ENCODE measurements at places on chromosomes 4 and X. TPM values are rescaled to one million over a fixed set of nuclear protein-coding genes. Genes with fewer than 3 reads are reported as not detected.
A peak's percentile ranks its signal among the peaks of the same experiment; 100 is the strongest.

CPLX1 gene
- total RNA-seq: 1.1 TPM

HSFX3 gene
- total RNA-seq: not detected

SASH3 gene
- total RNA-seq: 31.0 TPM

DNA sequence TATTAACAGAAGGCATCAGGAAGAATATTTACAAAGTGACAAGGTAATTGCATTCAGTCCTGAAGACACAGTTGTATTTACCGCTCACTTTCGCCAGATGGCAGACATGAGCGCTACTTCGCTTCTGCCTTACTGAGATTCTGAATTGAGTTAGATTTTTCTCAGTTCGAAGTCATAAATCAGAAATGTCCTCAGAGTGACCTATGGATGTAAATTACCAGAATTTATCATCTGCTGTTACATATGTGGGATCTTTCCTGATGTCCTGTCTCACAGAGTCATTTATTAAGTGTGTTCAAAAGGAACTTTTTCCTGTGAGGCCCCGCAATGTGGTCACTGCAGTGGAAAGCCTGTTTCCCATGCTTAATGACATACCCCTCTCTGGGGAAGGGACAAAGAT is 97.3 kb upstream of the DCLK2 start:
- no peaks in the 10 kb centered on the region for H3K36me3 ChIP-seq
- H3K4me1 ChIP-seq: no peaks in the 10 kb centered on the region
- H3K4me3 ChIP-seq: no peak overlapping the region

NCBP2L gene
- not detected for total RNA-seq

GRCh38 chrX:113770806-113771205 is 813.1 kb upstream of the HTR2C start:
- no peaks in the 10 kb centered on the region for H3K27me3 ChIP-seq
- DNase-seq: no peak
- H3K4me1 ChIP-seq: no peaks in the 10 kb centered on the region
- no peak overlapping the region for H3K27ac ChIP-seq

SUPT20HL1 gene
- total RNA-seq: 1.7 TPM

GRCh38 chrX:137187540-137187939 is 153.7 kb upstream of the GPR101 start:
- H3K4me3 ChIP-seq: no peak overlapping the region
- H3K36me3 ChIP-seq: no peaks in the 10 kb centered on the region
- DNase-seq: no peak

- H3K36me3 ChIP-seq: peaks cover 19% of the 10 kb centered on the region
- no peak for DNase-seq
- H3K4me1 ChIP-seq: no peaks in the 10 kb centered on the region
- H3K27ac ChIP-seq: no peak overlapping the region
- H3K4me3 ChIP-seq: no peak overlapping the region
- H3K27me3 ChIP-seq: no peaks in the 10 kb centered on the region
Measured at GRCh38 chr4:39346856-39347519, 19.2 kb downstream of the RFC1 start.

DNA sequence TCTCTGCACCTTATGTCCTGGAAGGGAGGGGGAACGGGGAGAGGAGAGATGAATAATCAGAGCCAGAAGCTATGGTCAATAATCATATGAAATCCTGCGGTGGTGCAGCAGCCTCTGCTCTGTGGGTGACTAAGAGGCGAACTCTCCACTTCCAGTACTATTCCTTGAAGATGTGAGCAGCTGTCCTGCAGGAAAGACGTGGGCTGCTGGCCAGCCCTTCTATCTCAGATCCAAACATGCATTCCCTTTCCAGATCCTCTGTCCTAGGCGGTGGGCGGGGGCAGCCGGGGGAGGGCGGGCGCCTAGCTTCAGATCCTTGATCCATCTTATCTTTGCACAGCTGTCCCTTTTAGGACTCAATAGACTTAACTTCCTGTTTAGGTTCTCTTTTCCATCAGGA is 34.5 kb downstream of the SPINK2 start:
- no peaks in the 10 kb centered on the region for H3K27me3 ChIP-seq
- H3K4me1 ChIP-seq: no peaks in the 10 kb centered on the region
- H3K27ac ChIP-seq: no peak overlapping the region
- no peak for DNase-seq

DNA sequence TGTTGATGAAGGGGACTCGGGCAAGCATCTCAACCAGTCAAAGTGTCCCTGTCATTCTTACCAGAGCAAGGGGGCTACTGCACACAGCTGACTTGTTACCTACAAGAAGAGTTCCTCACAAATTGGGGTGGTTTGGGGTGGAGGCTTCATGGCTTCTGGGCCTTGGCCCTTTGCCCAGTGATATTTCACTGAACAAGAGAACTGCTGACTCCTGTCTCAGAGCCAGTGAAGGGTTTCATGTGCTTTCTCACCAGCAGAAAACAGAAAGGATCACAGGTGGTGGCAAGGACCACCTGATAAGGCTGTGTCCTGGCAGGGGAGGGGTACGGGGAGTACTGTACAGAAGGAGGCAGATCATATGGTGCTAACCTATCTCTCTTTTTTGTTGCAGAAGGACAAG is 53.5 kb downstream of the DLG3 start:
- H3K27me3 ChIP-seq: no peaks in the 10 kb centered on the region
- H3K4me1 ChIP-seq: no peaks in the 10 kb centered on the region
- H3K4me3 ChIP-seq: no peak overlapping the region
- H3K27ac ChIP-seq: no peak overlapping the region

DNA sequence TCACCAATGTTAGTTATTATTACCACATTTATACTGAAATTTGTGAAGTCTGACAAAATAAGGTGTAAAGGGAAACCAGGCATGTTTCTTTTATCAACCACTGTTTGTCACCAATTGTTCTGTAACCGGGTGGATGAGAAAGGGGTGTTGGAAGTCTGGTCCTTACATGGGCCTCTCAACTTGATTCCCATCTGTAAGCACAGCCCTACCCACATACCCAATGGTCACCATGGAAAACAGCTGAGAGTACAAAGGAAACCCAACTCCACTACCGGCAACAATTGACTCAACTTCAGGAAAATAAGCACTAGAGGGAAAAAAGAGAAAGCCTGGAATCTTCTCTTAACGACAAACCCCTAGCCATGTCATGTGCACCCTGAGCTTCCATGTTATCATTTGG is 70.8 kb upstream of the PTCHD1 start:
- H3K4me3 ChIP-seq: no peak overlapping the region
- no peaks in the 10 kb centered on the region for H3K27me3 ChIP-seq
- no peak for DNase-seq
- no peaks in the 10 kb centered on the region for H3K36me3 ChIP-seq
- no peaks in the 10 kb centered on the region for H3K4me1 ChIP-seq
- no peak overlapping the region for H3K27ac ChIP-seq

CT45A2 gene
- total RNA-seq: not detected

USP17L11 gene
- total RNA-seq: not detected

VSIG4 gene
- 157 TPM for total RNA-seq

ABLIM2 gene
- total RNA-seq: 30.8 TPM

- H3K4me3 ChIP-seq: peak overlapping the region; percentile 46
- H3K36me3 ChIP-seq: no peaks in the 10 kb centered on the region
- no peaks in the 10 kb centered on the region for H3K4me1 ChIP-seq
Measured at GRCh38 chr4:85778632-85779131, 303.7 kb downstream of the ARHGAP24 start.

RAB9B gene
- total RNA-seq: 0.43 TPM

STOX2 gene
- total RNA-seq: 41.7 TPM

- no peak overlapping the region for H3K27ac ChIP-seq
- no peak for DNase-seq
- no peak overlapping the region for H3K4me3 ChIP-seq
- no peaks in the 10 kb centered on the region for H3K4me1 ChIP-seq
- H3K36me3 ChIP-seq: no peaks in the 10 kb centered on the region
Measured at GRCh38 chr4:94924566-94924965, 166.8 kb downstream of the BMPR1B start.

GRCh38 chrX:118550792-118551191 is 55.2 kb downstream of the DOCK11 start:
- DNase-seq: no peak
- H3K4me1 ChIP-seq: no peaks in the 10 kb centered on the region
- no peaks in the 10 kb centered on the region for H3K27me3 ChIP-seq
- H3K4me3 ChIP-seq: no peak overlapping the region
- H3K27ac ChIP-seq: no peak overlapping the region

SHROOM2 gene
- 7.5 TPM for total RNA-seq

HSFX2 gene
- total RNA-seq: not detected

Measured in ascending aorta (tissue), 2 donors.